ENCODE measurements at places on chromosomes 4 and X.

DNA sequence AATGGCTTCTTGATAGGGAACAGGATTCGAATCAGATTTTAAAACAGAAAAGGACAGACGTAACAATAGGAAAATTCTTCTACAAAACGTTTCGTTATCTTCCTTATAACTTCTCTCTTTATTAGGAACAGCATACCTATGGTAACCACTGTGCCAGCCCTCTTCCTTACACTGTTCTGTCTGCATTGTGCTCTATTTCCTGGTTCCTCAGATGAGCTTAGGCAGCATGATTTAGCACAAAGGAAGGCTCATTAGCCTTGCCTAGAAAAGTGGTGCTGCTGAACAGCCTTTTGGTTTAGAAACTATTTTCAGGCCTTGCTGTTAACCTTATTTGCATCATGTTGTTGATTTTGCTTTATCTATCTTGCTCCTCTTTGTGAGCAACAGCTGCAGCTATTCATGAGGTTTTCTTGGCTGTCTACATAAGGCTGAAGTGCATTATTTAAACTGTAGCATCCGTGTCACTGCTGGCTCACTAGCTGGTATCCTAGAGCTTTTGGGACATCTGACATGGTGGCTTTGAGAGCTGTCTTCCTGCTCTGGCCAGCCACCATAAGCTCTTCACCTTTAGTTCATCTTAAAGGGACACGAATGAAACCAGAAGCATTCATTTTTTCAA lies 69.9 kb upstream of the NRK start:
- no peak for DNase-seq

DNA sequence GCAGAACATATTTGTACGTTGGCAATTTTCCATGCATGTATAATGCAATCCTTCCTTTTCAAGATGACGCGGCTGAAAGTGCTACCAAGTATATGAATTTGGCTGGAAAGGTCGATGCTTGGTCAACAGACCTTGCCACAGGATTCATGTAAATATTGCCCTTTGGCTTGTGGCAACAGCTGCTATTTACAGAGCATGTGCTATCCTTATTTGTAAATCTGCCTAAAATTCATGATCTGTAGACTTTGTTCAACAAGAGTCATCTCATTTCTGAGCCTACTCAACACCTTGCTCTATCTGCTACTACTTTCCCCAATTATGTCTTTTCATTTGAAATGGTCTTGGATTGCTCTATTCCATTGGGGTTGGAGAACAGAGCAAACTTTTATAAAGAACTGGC lies 1.9 kb upstream of the SMARCA1 start:
- no peak for DNase-seq

- DNase-seq, result peak; percentile 38
Observed at GRCh38 chr4:118352843-118353533, at the start of gene PRSS12. TSS of gene PRSS12 (minus strand) at chr4:118353003. CDS start at chr4:118352720, 283 bp downstream.

DNA sequence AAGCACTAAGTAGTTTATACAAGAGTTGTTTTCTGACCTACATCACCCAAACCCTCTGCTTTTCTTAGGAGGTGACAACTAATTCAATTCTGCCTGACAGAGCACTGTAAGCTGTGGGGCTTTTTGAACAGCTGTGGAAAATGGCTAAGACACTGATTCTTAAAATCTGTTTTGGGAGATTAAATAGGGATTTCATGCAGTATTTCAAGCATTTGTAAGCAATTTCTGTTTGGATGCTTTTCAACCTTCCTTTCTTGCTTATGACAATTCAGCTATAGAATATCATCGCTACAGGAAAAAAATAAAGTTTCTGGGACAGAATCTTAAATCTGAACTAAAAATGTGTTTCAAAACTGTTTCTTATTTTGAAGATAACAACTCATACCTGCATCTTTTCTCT lies 459.5 kb downstream of the RAPGEF2 start:
- no peak for DNase-seq

DNA sequence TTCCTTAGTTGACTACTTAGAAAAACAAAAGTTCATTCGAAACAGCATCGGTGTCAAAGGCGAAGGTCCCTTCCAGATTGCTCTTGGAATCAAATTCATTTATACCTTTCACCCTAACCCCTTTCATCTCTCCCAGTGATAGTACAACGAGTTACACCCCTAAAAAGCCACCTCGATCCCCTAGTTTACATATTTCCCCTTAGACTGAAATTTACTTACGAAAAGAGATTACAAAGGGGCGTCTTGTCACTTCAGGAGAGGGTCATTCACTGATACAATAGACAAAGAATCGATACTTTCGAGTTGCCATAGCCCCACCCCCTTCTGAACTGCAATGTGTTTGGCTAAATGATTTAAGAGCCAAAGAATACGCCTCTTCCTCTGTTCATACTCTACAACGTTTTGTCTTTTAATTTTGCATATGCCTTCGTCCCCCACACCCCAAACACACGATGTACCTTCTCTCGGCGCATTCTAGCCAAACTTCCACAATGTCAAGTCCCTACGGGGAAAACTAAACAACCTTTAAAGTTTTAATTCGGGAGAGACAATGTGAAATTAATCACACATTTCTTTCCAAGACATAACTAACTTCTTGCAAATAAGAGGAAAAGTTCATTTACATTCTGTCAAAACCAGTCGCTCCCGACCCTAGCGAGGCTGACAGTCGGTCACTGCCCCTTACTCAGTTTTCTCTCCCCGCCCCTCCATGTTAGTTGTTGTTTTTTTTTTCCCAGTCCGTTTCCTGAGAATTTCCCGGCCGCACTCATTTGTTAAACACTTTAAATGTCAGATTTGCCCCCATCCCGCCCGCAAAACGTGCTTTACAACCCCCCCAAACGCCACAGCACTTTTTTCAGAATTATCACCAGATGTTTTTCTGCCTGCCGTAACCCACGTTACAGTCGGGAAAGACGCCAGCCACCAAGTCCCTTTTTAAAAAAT lies 88.6 kb downstream of the HPRT1 start:
- no peak for DNase-seq

- DNase-seq, result no peak
Observed at GRCh38 chr4:122889726-122890125, 32.7 kb downstream of the NUDT6 start.

DNA sequence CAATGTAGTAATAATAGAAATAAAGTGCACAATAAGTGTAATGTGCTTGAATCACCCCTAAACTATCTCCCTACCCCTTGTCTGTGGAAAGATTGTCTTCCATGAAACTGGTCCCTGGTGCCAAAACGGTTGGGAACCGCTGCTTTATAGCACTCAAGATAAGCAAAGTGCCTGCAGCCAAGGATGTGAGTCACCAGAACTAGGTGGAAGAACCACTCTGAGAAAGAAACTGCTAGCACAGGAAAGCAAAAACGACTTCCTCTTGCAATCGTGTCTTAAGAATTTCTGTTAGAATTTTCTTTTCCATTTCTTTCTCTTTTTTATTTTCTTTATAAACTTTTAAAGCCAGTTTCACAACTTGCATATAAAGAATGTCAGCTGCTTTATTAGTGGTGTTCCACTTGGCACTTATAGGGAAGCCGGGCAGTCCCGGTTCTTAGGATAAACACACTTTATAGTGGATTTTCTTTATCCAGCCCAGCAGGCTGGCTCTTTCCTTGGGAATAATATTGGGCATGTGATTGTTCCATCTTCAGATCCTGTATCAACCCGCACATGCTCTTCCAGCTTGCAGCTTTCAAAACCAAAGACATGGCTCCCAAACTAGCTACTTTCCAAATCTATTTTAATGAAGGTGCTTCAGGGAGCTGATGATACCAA lies 32.3 kb upstream of the CXCL8 start:
- no peak for DNase-seq

- no peak for DNase-seq
Observed at GRCh38 chr4:28378109-28378830, 1517.6 kb downstream of the STIM2 start.
